ENCODE measurements at places on chromosomes 12 and 14.

- DNase-seq = no peak
Observed at GRCh38 chr12:91947459-91947858, 198.2 kb downstream of the BTG1 start.

DNA sequence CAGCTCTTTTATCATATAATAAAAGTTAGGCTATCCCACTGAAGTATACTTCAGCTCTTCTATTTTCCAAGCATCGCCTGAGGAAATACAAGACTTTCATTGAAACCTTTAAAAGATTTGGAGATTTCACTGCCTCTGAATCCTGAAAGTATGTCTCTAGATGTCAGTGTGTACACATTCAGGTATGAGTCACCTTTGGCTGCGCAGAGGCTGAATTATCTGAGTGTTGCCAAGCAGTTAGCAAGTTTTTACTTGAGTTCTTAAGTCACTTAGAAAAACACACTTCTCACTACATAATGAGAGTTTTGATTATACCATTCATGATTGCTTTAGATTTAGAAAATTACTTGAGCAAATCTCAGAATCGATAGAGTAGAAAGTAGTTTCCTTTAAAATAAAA is 210.3 kb downstream of the TMTC2 start:
- DNase-seq = no peak

GRCh38 chr12:118307069-118307954 is 65.4 kb downstream of the TAOK3 start:
- DNase-seq = no peak

DNA sequence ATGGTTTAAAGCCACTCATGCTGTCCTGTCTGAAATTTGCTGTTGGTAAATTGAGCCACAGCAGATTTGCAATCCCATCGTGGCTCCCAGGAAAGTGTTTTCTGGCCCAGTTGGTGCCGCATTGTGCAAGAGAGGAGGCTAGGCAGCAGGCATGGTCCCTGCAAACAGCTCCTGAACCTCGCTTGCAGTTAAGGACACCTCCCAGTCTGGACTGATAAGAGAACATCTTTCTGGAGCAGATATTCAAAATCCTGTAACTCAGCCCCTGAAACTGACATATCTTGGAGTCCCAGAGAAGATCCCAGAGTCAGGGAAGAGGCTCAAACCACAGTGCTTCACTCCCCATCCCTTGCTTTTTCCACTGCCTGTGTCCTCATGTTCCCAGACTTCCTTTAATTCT is 328.6 kb upstream of the FKBP4 start:
- no peak for DNase-seq

- DNase-seq = no peak
Observed at GRCh38 chr14:51657762-51658161, 6.1 kb downstream of the FRMD6 start.

GRCh38 chr12:4282103-4282891 is 8.7 kb downstream of the CCND2 start:
- no peak for DNase-seq

- DNase-seq = no peak
Observed at GRCh38 chr12:41992022-41992421, 152.7 kb downstream of the GXYLT1 start.

GRCh38 chr12:128863957-128864356 is 10.7 kb downstream of the GLT1D1 start:
- no peak for DNase-seq

DNA sequence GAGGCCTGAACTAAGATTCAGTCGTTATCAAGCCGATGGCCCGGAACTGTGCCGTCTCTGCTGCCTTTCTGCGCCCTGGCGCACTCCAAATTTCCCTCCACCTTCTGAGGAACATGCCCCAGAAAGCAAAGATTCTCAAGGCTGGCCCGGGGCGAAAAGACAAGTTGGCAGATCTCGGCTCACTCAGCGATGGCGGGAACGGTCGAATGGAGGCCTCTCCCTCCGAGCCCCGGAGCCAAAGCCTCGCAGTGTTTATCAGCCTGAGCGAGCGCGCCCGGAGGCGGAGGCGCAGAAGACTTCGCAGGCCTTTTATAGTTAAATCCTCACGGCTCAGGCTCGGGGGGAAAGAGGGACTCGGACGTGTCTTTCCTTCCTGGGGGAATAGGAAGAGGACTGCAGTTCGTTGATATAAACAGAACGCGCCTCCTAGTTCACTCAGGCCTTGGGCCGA is 5.6 kb downstream of the TBX5 start:
- no peak for DNase-seq

GRCh38 chr12:115230606-115231005 is 546.6 kb upstream of the TBX3 start:
- DNase-seq = no peak

- DNase-seq = no peak
Observed at GRCh38 chr12:47709237-47709636, 3.4 kb upstream of the RPAP3 start.

- no peak for DNase-seq
Observed at GRCh38 chr12:61765926-61766325, 494.3 kb upstream of the USP15 start.

DNA sequence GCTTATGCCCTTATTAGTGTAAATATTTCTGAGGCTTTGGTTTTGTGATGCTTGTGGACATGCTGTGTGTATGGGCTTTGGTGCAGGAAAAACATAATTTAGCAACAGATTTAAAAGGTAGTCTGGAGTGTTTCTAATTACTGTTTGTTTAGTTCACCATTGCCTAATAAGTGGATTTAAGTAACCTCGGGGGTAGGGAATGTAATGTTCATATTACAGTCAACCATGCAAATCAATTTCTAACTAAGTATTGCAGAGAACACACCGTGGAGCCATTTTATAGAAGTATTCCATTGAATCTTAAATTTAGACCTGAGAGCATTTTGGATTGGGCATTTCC is 53.5 kb downstream of the ANO6 start:
- no peak for DNase-seq

DNA sequence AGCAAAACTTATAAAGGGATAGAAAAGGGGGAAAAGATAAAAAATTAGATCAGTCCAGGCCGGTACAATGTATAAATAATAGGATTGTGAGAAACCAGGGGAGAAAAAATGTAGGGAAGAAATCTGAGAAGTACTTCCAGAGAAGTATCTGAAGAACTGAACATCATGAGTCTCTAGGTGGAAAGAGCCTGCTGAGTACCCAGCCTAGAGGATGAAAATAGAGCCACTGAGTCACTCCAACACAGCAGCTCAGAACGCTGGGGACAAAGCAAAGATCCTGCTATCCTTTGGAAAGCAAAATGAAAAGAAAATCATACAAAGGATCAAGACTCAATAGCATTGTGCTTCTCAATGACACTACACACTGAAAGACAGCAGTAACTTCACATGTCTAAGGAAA is 138.0 kb downstream of the ANO6 start:
- no peak for DNase-seq

GRCh38 chr12:131547555-131547954 is 163.3 kb upstream of the SFSWAP start:
- no peak for DNase-seq

DNA sequence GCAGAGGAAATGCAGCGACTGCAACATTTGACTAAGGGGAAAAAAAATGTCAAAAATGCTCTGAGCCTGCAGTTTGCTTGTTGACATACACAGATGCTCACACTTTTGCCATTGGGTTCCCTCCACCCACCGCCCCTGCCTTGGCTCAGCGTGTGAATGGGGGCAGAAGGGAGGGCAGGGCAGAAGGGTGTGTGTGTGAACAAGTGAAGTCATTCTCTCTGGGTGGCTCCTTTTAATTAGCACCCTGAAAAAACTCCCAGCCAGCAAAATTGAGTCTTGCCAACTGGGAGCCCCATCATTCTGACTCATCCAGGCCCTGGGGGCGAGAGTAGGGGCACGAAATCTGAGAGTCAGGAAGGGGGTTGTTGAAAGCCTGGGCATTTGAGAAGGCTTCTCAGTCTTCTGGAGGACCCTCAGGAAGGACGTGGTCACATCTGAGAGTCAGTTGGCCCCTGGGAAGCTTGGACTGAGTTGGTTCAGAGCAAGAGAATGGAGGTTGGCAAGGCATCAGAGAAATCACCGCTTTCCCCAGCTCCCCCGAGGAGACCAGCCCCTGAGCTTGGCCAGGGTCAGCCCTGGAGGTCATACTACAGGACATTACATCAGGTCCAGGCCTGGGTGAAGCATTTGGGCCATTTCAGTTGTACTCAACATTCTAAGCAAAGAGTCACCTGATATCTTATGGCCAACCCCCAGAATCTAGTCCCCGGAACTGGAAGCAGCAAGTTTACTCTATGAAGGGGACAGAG is 22.7 kb upstream of the KRT78 start:
- DNase-seq = no peak

GRCh38 chr14:42944284-42944683 is 1337.6 kb downstream of the LRFN5 start:
- no peak for DNase-seq

- DNase-seq = no peak
Observed at GRCh38 chr14:29928117-29928640, 532 bp upstream of the PRKD1 start.

DNA sequence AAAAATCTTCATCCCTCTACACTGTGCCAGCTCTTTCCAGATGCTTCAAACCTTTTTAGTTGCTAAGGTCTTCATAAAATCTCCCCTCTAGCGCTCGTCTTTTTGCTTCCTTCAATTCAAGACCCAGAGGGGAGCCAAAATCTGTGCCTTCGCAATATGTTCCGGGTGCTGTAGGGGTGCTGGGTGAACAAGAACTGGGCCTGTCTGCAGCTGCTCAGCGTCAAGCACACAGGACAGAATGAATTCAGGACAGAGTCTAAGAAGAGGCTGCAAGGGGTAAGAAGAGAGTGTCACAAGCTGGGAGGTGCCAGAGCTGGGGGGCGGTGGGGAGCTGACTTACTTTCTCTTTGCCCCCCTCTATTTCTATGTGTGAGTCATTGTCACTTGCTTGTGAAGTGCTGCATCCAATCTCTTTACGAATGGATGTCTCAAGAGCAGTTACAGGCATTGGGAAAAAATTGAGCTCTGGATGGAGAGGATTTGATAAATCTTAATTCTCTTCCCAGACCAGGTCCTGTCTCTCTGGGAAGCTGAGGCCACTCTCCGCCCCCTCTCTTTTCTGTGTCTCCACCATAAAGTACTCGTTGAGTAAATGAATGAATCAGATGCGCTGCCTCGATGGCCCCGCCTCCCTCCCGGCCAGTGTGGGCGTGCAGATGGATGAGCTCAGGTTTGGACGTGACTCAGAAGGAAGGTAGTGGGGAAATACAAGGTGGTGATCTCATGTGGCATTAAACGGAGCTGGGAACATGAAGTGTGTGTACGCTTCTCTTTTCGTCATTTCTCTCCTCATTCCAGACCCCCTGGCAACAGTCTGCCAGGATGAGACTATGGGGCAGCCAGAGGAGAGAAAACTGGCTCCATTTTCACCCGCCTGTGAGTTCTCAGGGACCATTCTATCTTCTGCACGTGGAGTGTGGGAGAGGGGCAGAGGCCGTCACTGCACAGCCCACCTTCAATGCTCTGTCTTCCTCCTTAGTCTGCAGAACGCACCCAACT is 91.3 kb downstream of the TSPAN9 start:
- DNase-seq = no peak

DNA sequence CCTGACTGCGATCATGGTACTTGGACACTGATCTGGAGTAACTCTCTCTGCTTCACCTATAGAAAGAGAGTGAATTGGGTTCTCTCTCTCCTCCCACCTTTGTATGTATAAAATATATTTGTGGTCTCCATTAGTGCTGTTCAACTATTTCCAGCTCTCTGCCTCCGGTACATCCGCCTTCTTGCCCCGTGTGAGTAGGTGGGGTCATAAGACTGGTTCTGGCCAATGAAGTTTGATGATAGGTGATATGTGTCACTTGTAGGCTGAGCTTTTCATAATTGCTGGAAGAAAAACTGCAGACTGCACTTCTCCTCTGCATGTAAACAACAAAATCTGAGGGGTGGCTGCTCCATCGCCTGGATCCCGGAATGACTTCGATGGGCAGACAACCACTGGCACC is 210.4 kb downstream of the EXOC5 start:
- DNase-seq = no peak

DNA sequence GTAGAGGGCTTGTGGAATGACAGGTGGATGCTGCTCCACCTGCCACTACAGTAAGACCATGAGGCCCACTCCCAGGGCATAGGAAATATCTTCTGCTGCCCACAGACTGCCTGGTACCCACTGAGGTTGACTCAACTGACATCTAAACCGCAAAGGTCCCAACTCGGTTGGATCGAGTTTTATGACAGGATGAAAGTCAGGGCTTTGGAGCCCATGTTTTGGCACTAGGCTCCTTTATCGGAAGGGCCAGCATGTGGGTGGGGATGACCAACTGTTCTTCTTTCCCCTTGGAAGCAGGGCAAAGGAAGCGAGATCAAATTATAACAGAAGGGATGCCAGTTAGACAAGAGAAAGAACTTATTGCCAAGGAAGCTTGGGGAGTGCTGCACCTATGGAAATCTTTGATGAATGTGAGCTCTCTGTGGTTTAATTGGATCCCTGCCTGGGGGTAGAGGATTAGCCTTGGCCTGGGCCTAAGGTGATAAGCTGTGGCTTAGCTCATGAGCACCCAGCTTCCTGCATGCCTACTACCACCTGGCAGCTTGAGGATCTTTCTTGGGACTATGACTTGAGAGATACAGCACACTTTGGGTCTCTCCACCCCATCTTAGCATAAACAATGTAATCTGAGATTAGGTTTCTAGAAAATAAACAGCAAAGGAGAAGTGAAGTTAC is 121.8 kb downstream of the KCNA5 start:
- DNase-seq = no peak

- no peak for DNase-seq
Observed at GRCh38 chr12:120039711-120040110, 50.7 kb downstream of the BICDL1 start.

DNA sequence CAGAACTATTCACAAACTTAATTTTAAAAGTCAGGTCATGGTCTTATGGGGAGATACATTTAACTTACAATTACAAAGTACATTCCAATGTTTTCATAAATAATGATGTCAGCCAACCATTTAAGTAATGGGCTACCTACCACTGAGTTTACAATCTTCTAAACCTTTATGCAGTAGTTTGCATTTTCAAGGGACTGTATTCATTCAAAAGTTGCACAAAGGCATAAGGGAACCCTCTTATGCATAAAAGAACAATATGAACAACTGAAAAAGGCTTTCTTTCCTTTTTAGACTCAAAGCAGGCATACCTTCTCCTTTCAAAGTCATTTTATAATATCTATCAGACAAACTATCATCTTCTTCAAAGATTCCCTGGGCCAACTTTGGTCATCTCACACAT is 230.2 kb downstream of the SLC2A13 start:
- no peak for DNase-seq

Measured in D341Med (cell line).